SK-N-SH (cell line): ENCODE measurements at places on chromosomes 7 and 10.

GRCh38 chr10:60537697-60538096, 148.0 kb upstream of the ANK3 start:
- DNase-seq: no peak

- no peak for DNase-seq
Measured at GRCh38 chr10:62381385-62382102, 7.4 kb downstream of the ZNF365 start.

GRCh38 chr7:15648461-15648961, 38.0 kb downstream of the MEOX2 start:
- DNase-seq: no peak

DNA sequence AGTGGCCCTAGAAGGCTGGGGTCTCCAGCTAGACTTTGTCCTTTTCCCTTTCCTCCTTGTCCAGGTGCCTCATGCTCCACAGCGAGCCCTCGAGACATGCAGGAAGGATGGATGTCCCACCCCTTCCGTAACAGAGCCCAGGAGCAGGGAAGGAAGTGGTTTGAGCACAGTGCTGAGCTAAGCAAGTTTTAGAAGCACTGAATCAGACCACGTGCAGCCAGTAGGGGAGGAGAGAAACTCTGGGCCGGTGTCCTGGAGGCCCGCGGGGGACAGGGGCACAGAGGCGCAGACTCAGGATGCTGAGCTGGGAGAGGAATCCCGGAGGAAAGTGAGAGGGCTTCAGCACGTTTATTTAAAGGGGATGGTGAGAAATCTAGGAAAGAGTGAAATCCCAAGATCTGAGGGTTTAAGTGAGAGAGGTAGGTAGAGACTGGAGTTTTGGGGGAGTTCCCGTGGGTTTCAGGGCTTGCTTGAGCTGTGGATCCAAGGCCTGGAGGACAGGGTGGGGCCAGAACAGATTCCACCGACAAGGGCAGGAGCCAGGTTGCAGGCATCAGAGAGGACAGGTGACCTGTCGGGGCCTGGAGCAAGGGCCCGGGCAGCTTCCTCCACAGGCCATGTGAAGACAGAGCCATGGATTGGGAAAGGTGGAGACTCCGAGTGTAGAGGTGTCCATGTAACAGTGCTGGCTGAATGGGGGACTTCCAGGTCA, 4.4 kb upstream of the IRF5 start:
- no peak for DNase-seq
